ENCODE measurements at places on chromosomes 6 and 20. TPM values are rescaled to one million over a fixed set of nuclear protein-coding genes. Genes with fewer than 3 reads are reported as not detected.

Gene TAAR1
- total RNA-seq, result not detected

Gene BMP6
- 0.18 TPM for total RNA-seq

Gene SLC32A1
- total RNA-seq, result not detected

Gene CGA
- total RNA-seq, result not detected

Gene F13A1
- not detected for total RNA-seq

Gene CDH26
- total RNA-seq, result 1.7 TPM

All from activated CD8-positive, alpha-beta T cell treated with anti-CD3 and anti-CD28 coated beads for 36 hours (primary cell).